Fibroblast of skin of left quadriceps (primary cell): ENCODE measurements at places on chromosomes 4 and X.

DNA sequence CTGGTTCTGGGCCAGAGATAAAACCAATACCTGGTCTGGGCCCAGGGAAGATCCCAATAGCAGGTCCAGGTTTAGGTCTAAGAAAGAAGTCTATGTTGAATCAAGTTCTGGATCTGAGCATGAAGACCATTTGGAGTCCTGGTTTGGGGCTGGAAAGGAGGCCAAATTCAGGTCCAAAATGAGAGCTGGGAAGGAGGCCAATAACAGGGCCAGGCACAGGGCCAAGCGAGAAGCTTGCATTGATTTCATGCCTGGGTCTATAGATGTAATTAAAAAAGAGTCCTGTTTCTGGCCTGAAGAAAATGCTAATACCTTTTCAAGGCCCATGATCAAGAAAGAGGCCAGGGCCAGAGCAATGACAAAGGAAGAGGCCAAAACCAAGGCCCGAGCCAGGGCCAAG is 3.4 kb downstream of the GPRASP1 start:
- DNase-seq: no peak

GRCh38 chr4:3254302-3255131 is 5.6 kb downstream of the MSANTD1 start:
- DNase-seq: no peak

DNA sequence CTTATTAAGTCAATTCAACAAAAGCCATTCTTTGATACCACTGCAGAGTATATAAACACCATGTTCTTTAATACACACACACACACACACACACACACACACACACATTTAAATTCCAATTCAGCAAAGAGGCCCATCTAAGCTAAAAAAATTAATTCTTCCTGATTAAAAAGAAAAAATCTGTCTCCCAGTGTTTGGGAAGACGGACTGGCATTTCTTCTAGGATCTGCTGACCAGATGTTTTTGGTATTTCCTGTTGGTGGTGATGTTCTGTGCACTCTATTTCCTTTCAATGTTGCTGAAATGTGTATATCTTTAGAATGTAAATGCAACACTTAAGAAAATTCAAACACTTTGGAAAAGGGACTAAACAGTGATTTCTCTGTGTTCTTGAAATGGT is 243.8 kb downstream of the THOC2 start:
- peak; percentile 46 for DNase-seq

DNA sequence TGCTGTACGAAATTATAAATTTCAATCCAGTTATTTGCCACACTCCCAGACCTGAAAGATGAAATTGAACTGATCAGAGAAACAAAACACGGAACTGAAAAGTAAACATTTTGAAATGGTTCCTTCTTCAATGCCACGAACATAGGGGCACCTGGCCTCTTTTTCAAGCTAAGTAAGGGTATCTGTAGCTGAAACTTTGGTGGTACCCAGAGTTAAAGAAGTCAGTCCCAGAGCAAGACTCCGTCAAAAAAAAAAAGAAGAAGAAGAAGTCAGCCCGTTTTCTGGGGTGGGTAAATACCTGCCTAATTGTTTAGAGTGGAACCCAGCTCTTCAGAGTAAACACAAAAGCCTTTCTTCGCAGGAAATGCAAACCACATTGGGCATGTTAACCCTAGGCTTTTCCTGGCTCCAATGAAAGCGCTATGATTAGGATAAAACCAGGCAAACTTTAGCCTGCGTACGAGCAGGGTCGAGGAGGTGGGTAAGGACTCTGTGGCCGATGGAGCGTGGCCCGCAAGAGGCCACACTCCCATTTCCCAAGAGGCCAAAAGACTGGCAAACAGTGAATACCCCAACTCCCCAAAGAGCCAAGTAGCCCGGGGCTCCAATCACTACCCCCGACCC is 1.3 kb downstream of the ANTXR2 start:
- no peak for DNase-seq

DNA sequence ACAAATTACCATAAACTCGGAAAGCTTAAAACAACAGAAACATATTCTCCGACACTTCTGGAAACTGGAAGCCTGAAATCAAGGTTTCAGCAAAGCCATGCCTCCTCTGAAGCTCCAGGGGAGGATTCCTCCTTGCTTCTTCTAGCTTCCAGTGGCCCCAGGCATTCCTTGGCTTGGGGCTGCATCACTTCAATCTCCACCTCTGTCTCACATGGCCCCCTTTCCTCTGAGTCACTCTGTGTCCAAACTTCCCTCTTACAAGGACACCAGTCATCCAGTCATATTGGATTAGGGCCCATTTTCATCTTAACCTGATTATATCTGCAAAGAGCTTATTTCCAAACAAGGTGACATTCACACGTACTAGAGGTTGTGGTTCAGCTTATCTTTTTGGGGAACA is 17.3 kb downstream of the PARM1 start:
- no peak for DNase-seq
